Astrocyte (in vitro differentiated cells and primary cell): ENCODE measurements at places on chromosomes 12 and 14.

DNA sequence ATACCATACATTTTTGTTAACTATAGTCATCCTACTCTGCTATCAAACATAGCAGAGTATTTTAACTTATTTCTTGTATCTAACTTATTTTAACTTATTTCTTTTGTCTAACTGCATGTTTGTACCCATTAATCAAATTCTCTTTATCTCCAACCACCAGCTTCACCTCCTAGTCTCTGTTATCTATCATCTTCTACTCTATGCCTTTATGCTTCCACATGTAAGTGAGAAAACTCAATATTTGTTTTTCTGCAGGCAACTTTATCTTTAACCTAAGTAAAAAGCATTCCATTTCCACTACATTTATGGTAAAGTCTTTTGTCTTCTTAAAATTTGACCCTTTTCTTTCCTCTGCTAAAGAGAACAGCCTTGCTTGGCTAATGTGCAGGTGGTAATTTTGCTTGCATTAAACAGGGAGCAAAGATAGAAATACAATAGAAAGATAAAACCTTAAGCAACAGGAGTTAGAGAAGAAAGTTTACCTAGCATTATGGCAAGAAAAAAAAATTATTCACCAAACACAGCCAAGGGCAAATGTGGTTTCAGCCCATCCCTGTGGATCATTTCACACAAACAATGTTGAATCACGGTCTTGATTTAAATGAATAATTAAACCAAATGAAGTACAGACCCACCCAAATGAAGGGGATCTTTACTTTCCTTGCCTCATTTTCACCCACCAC, 110.9 kb upstream of the TSPAN8 start:
- DNase-seq, result no peak

- DNase-seq, result peak; percentile 93
Observed at GRCh38 chr12:58711974-58712373, 208.3 kb downstream of the LRIG3 start.

DNA sequence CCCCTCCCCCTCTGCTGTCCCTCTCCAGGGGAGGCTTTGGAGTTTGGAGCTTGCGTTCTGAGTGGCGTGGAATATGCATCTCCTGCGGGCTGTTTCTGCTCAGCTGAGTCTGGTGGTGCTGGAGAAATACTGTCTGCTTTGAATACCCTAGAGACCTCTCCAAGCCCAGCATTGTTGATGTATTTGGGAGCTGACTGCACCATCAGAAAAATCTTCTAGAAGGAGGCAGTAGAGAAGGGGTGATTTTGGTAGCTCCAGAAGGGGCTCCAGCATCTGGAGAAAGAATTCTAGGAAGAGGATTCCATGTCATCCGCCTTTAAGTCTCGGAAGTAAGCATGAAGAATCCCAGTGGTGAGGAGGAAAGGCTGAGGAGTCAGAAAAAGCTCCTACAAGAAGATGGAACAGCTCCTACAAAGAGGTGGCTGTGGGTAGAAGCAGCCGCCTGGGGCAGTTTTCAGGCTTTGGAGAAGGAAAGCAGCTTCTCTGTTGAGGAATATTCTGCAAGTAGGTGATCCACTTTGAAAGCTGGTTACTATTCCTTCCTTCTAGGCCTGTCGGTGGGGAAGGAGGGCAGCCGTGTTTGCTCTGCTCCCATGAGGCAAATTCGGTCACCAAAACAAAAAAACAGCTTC, 9.7 kb downstream of the MLXIP start:
- no peak for DNase-seq

- DNase-seq, result no peak
Observed at GRCh38 chr14:96098309-96098998, 59.3 kb downstream of the C14orf132 start.

DNA sequence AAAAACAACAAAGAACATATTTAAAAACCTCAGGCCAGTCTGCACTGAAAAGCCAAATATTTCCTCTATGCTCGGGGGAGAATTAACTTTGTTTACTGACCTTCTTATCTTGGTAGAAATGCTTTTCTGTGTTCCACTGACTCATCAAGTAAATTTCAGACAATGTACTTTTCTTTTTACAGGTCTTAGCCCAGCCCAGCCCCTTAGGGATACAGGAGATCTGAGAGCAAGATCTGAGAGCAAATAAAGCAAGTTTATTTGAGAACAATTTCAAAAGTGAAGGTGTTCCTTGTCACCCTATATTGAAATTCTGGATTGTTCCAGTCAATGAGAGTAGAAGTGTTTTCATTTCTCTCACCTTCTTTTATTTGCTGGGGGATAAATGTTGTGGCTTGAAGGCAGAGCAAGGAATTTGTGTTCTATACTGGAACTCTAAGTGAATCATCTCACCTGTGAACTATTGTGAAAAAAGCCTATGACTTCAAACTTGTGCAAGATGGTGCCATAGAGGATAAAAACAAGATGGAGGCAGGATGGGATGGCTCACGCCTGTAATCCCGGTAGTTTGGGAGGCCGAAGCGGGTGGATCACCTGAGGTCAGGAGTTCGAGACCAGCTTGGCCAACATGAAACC, 7.9 kb upstream of the GPRC5A start:
- peak; percentile 85 for DNase-seq

DNA sequence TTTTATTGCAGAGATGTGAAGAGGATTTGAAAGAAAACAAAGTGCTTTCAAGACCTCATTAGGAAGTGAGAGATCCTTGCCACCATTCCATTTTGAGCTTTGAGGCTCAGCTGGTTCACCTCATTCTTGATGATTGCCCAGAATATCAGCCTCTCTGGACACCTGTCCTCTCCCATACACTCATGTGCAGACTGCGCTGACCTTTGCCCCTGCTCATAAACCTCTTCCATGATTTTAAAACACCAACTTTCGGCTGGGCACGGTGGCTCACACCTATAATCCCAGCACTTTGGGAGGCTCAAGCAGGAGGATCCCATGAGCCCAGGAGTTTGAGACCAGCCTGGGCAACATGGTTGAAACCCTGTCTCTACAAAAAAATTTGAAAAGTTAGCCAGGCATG, 8.9 kb downstream of the COX14 start:
- no peak for DNase-seq

DNA sequence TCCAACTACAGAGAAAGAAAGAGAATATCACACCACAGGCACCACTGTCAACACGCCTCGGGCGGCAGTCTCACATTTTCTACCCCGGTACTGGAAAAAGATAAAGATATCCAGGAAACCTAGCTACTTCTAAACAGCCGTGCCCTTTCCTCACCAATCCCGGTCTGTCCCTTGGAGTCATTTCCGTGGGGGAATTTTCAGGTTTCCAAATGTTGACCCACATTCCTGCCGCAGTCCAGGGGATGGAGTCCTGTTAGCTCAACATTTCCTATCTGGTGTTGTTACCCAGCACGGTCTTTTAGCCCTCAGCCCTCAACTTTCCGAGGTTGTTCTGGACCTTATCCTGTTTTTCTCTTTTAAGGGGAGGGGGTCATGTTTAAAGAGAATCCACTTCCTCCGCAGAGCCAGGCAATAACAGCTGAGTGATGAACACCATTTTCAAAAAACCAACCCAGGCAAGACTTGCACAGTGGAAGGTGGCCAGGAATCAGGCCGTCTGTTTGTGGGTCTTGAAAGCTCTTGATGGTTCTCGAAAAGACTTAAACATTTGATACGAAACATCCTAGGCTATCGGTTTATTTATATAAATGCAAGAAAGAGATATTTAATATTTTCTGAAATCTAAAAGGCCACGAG, 4.6 kb downstream of the SSH1 start:
- DNase-seq, result peak; percentile 44

DNA sequence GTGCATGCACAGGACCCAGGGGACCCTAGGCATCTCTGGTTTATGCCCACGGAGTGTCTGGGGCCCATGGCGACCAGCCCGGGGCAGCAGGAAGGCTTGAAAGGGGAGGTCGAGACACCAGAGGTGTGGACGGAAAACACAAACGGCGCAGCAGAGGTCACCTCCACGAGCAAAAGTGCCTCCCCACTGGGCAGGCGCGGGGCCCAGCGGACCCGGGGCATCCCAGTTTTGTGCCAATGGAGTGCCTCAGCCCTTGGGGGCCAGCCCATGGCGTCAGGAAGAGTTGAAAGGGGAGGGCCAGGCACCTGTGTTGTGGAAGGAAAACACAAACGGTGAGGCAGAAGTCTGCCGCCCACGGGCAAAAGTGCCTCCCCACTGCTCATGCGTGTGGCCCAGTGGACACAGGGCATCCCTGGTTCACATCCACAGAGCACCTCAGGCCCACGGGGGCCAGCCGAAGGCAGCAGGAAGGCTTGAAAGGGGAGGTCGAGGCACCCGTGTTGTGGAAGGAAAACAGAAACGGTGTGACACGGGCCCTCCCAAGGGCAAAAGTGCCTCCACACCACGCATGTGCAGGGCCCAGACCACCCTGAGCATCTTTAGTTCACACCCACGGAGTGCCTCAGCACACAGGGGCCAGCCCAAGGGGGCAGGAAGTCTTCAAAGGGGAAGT, 378.8 kb downstream of the ALG10 start:
- DNase-seq, result no peak

DNA sequence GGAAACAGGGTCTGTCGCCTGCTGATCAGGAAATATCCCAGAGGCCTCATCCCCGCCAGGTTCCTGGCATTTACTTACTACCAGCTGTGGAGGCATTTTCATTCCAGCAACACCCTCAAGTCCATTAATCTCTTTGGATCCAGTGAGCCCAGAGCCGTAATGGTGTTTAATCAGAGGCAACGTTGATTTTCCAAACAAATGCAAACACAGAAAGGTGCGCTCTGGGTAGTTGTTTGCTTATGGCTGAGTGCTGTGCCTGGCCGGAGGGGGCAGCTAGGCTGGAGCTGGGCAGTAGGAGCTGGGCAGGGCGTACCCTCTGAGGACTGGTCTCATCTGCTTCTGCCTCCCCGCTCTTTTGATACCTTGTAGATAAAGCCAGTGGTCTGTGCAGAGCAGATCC, 110.6 kb downstream of the ADCK1 start:
- DNase-seq, result no peak

- peak; percentile 94 for DNase-seq
Observed at GRCh38 chr12:96980991-96981414, 73.9 kb downstream of the NEDD1 start.

GRCh38 chr12:104667139-104667538, 210.4 kb downstream of the CHST11 start:
- peak; percentile 79 for DNase-seq

DNA sequence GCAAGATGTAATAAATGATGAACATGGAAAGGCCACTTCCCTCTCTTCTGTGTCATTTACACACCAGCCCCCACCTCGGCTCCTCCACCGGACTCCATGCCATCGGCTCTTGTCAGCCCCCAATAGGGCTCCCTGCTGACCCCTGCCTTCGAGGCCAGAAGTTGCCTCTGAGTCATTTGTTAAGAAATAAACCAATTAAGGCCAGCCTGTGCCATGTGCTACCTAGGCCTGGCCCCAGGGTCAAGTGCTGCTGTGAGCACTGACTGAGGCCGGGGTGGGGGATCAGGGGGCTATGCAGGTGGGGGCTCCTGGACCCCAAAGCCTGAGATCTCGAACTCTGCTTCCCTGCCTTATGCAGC, 53.2 kb downstream of the TESC start:
- no peak for DNase-seq

- DNase-seq, result peak; percentile 34
Observed at GRCh38 chr14:52840877-52841276, 49.5 kb upstream of the GNPNAT1 start.

GRCh38 chr14:21299562-21300130, 19.8 kb downstream of the RPGRIP1 start:
- DNase-seq, result no peak

DNA sequence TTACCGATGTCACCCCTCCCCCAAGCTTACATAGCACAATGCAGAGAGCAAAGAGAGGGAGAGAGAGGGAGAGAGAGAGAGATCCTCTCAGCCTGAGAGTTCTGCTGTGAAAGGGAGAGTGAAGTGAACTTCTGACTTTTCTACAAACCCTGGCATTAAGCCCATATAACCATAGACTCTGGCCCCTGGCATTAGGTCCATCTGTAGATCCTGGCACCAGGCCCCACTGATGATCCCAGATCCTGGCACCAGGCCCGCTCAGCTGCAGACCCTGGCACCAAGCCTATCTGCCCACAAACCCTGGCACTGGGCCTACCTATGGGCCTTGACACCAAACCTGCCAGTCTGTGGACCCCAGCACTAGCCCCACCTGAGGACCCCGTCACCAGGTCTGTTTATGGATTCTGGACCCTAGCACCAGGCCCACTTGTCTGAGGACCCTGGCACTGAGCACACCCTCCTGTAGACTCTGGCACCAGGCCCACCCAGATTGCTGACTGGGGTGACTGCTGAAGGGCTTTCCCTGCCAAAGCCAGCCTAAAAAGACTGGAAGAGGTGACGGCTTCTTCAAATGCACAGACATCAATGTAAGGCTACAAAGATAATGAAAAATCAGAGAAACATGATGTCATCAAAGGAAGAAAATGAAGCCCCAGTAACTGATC, 14.5 kb upstream of the KRT83 start:
- DNase-seq, result no peak

GRCh38 chr12:100173111-100173510, 27.5 kb upstream of the ACTR6 start:
- DNase-seq, result no peak

- DNase-seq, result no peak
Observed at GRCh38 chr12:123580772-123581171, 3.6 kb upstream of the TMED2 start.

GRCh38 chr12:124646385-124647230, 79.2 kb upstream of the NCOR2 start:
- no peak for DNase-seq

DNA sequence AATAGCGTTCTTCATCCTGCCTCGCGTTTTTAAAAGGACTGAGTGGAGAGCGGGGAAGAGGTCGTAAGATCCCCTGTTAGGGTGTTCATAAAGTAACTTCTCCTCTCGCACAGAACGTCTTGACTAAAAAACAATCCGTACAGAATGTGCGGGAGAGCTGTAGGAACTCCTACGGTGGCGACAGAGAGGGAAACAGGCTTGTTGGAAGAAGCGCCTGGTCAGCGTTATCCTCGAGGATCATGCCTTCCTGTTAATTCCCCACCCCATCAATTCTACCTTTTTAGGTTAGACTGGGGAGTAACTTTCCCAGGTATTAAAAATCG, 399 bp upstream of the WASHC4 start:
- peak; percentile 38 for DNase-seq

DNA sequence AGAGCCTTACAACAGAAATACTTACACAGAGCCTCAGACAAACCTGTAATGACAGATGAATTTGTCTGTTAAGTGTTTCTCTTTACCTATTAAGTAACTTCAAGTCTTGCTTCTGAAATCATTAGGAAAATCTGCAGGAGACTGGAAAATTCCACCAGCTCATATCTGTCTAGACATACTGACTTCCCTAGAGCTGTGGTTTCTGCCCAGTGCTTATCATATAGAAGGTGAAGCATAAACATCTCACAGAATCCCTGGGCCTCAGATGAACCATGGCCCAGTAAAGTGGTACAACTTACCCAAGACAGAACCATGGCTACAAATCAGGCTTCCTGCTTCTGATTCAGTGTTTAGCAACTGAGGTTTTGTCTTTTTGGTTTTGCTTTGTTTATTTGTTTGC, 91.6 kb downstream of the EGLN3 start:
- DNase-seq, result peak; percentile 27

DNA sequence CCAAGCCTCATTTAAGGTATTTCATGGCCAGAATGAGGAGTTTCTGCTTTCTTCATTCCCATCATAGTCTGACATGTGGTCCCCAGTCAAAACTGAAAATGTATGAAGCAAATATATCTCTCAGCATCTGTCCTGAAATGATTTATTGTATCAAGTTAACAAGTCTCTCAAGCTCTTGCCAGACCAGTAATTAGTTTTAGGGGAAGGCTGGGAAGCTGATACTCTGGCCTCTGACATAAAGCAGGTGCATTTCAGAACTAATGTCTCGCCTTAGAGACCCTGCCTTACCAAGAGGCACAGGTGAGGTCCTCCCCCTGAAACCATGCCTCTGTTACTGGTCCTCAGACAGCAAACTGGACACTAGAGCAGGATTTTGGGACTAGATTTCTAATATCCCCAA, 266.5 kb downstream of the SLC15A4 start:
- no peak for DNase-seq

GRCh38 chr12:29743077-29743476, 40.7 kb downstream of the TMTC1 start:
- DNase-seq, result no peak
